ENCODE measurements at places on chromosomes 2 and 18. TPM values are rescaled to one million over a fixed set of nuclear protein-coding genes. Genes with fewer than 3 reads are reported as not detected.
A peak's percentile ranks its signal among the peaks of the same experiment; 100 is the strongest.

The GAREM1 gene
- 9.2 TPM for total RNA-seq

DNA sequence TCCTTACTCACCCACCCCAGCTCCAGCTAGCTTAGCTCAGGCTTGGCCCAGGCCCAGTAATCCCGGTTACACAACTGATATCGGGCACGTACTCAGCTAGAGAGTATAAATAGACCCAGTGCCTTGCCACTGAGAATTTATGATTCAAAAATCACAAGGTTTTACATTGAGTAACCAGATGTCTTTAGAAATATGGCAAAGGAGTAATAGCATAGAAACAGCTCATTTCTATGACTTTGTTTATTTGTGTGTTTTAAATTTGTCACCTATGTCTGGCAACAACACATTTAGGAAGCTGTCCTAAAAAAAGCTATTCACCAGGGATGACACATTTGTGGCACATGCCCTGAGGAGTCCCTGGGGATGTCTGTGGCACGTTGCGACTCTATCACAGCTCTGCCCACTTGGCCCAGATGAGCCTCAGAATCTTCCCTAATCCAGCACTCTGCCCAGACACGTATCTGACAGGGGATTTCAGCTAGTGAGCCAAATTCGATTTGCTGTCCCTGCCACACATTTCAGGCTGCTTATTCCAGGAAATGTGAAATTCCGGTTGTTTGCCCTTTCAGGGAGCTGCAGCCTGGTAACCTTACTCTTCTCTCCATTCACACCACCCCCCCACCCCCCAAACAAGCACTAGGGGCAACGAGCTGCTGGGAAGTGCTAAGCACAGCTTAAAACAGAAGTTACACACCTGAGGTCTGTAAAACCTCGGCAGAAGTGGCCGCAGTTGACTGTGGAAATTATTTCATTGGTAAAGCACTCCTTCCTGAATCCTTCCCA lies 85.4 kb upstream of the ZCCHC2 start:
- no peaks in the 10 kb centered on the region for H3K36me3 ChIP-seq
- no peaks in the 10 kb centered on the region for H3K27me3 ChIP-seq
- no peak overlapping the region for H3K4me3 ChIP-seq
- DNase-seq: no peak
- H3K27ac ChIP-seq: no peak overlapping the region

- no peak overlapping the region for H3K27ac ChIP-seq
- DNase-seq: no peak
- no peak overlapping the region for H3K4me3 ChIP-seq
- H3K27me3 ChIP-seq: no peaks in the 10 kb centered on the region
- peaks cover 2% of the 10 kb centered on the region for H3K36me3 ChIP-seq
- no peaks in the 10 kb centered on the region for H3K4me1 ChIP-seq
These were observed 31.4 kb downstream of the INO80C start for GRCh38 chr18:35466334-35466733.

- H3K27ac ChIP-seq: no peak overlapping the region
- H3K4me1 ChIP-seq: no peaks in the 10 kb centered on the region
- no peaks in the 10 kb centered on the region for H3K36me3 ChIP-seq
- H3K4me3 ChIP-seq: no peak overlapping the region
- no peaks in the 10 kb centered on the region for H3K27me3 ChIP-seq
These were observed 112.5 kb upstream of the ASB18 start for GRCh38 chr2:236376566-236377244.

The SLC5A7 gene
- 0.15 TPM for total RNA-seq

DNA sequence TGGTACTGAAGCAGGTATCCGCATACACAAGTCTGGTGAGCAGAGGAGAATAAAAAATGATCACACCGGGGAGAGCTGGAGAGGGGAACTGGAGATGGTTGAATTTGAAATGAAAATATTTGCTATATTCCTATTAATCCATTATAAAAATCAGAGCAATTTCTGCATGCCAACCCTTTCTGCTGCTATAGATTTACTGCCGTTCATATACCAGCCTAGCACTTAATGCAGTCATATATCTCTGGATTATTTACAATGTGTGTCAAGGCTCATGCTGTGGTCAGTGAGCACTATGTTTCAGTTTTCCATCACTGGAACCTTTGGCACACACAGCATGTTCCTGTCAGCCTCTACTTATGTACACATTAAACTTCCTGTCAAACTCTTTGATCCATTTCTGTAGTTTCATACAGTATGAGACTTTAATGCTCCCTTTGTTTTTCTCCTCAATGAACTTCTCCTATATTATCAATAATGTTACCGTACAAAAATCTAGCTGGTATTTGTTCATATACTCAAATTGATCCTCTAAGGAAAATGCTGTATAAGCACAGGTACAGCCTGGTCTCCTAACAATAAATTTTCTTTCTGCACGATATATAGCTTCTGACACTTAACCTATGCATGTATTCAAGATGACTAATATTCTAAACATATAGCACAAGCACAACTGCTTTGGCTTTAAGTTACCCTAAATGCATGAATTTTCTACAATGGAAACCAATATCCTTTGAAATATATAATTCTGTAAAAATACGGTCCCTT lies 36.7 kb downstream of the FANCL start:
- peaks cover 14% of the 10 kb centered on the region for H3K4me1 ChIP-seq
- no peaks in the 10 kb centered on the region for H3K36me3 ChIP-seq
- no peak for DNase-seq

DNA sequence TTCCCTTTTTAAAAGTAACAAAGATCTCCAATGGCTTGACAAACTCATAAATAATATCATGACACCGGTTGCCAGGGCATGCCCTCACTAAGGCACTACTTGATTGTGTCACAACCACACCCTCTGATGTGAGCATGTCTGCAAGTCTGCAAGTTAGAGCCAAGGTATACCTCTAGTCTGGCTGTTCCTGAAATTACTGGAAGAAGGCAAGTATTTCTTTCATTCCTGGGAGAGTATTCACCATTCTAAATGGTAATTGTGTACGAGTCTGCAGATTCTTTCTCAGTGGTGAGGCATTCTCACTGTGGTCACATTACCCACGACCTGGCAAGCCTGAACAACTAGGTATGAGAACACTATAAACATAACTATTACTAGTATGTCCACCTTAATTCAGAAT lies 25.7 kb upstream of the RNU4ATAC start:
- 0 out of 2 replicates have a peak, but pooled peaks cover 2% of the 10 kb centered on the region for H3K4me1 ChIP-seq
- H3K27me3 ChIP-seq: no peaks in the 10 kb centered on the region
- peaks cover 24% of the 10 kb centered on the region for H3K36me3 ChIP-seq
- no peak overlapping the region for H3K27ac ChIP-seq

DNA sequence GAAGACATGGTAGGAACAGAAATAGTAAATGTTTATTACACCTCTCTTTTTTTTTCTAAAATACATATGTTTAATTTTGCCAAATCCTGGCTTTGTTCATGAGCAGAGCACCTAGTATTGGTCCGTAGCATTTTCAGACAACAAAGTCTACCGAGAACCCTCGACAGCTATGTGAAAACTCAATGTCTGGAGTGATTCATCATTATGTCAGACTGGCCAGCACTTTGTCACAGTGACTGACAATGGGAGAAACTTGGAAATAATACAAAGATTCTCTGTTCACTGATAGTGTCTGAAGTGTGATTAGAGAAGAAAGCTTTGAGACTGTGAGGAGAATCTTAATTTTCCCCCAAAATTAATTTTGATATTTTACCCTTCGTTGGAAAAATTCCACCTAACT lies 143.0 kb downstream of the HNMT start:
- DNase-seq: no peak
- no peaks in the 10 kb centered on the region for H3K36me3 ChIP-seq
- H3K27me3 ChIP-seq: no peaks in the 10 kb centered on the region
- no peak overlapping the region for H3K4me3 ChIP-seq

- no peak overlapping the region for H3K27ac ChIP-seq
- H3K4me3 ChIP-seq: no peak overlapping the region
- no peaks in the 10 kb centered on the region for H3K4me1 ChIP-seq
- no peak for DNase-seq
These were observed 100.6 kb downstream of the MSH2 start for GRCh38 chr2:47503481-47504070.

GRCh38 chr2:170143045-170143717 lies 34.8 kb upstream of the MYO3B start:
- H3K27ac ChIP-seq: no peak overlapping the region
- H3K27me3 ChIP-seq: no peaks in the 10 kb centered on the region
- no peak for DNase-seq
- H3K4me3 ChIP-seq: no peak overlapping the region
- H3K4me1 ChIP-seq: no peaks in the 10 kb centered on the region
- H3K36me3 ChIP-seq: no peaks in the 10 kb centered on the region

DNA sequence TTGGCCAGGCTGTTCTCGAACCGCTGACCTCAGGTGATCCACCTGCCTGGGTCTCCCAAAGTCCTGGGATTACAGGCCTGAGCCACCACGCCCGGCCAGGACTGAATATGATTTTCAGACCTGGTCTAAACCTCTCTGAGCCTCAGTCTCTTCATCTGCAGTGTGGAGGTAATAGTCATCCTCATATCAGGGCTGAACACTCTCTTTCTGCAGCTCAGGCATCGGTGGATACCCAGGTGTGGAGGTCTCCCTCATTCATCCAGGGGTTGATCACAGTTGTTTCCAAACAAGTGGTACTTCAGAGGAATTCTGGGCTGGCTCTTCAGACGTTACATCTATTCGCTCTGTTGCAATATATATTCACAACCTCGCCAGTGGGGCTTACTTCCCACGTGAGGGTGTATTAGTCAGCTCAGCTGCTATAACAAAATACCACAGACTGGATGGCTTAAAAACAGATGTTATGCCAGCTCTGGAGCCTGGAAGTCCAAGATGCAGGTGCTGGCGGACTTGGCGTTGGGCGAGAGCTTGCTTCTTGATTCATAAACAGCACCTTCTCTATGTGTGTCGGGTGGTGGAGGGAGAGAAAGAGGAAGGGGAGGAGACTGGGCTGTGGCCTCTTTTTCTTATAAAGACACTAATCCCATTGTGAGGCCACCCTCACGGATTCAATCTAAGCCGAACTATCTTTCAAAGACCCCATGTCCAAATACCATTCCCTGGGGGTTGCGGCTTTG lies 2.9 kb upstream of the MBP start:
- peaks cover 12% of the 10 kb centered on the region for H3K4me1 ChIP-seq
- no peak overlapping the region for H3K27ac ChIP-seq
- H3K4me3 ChIP-seq: no peak overlapping the region
- no peak for DNase-seq

DNA sequence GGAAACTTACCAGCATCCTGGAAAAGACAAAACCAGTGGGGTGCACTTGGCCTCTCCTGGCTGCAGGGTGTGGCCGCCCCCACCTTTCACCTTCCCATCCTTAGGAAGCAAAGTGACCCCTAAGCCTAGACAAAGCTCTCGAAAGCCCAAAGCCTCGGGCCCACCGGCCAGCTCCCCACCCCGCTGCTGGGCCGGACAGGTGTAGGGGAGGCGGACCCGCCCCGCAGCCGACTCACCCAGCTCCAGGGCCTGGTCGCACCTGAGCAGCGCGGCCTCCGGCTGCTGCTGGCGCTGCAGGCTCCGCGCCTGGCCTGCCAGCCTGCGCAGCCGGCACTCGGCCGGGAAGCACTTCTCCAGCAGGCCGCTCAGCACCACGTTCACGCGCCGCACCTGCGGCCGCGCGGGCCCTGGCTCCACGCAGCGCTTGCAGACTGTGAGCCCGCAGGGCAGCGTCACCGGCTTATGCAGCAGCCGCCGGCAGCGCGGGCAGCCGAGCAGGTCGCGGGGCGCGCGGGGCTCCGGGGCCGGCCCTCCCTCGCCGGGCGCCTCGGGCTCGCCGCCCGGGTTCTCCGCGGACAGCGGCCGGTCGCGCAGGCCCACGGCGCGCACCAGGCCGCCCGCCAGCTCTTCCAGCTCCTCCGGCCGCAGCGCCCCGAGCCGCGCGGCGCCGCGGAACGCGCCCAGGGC lies 979 bp downstream of the LONRF2 start:
- peak; percentile 78 for DNase-seq
- no peak overlapping the region for H3K27ac ChIP-seq

GRCh38 chr2:204042401-204042800 lies 105.8 kb downstream of the ICOS start:
- no peaks in the 10 kb centered on the region for H3K27me3 ChIP-seq
- no peaks in the 10 kb centered on the region for H3K36me3 ChIP-seq
- H3K27ac ChIP-seq: no peak overlapping the region

- no peaks in the 10 kb centered on the region for H3K27me3 ChIP-seq
- no peaks in the 10 kb centered on the region for H3K36me3 ChIP-seq
- no peak overlapping the region for H3K27ac ChIP-seq
These were observed 105.7 kb downstream of the RDH14 start for GRCh38 chr2:18454692-18455235.

DNA sequence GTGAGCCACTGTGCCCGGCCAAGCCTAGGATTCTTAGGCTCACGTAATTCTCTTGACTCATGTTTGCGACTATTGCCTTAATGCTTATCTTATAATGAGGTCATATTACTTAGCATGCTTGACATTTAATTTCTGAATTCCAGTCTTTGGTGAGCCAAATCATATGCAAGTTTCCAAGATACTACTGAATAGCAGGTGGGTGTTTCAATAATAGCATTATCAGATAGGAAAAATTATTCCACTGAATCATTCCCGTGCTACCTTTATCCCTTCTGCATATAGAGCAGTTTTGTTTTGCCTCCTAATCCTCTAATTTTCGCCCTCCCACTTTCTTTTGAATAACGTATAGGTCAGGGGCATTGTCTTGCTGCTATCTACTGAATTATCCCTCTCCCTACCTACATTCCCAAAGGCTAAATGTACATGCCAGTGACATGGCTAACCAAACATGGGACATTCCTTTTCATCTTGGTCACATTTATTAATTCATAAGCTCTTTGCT lies 4.9 kb downstream of the DAW1 start:
- H3K36me3 ChIP-seq: no peaks in the 10 kb centered on the region
- H3K27ac ChIP-seq: no peak overlapping the region
- H3K27me3 ChIP-seq: no peaks in the 10 kb centered on the region
- no peak overlapping the region for H3K4me3 ChIP-seq
- H3K4me1 ChIP-seq: no peaks in the 10 kb centered on the region
- no peak for DNase-seq

DNA sequence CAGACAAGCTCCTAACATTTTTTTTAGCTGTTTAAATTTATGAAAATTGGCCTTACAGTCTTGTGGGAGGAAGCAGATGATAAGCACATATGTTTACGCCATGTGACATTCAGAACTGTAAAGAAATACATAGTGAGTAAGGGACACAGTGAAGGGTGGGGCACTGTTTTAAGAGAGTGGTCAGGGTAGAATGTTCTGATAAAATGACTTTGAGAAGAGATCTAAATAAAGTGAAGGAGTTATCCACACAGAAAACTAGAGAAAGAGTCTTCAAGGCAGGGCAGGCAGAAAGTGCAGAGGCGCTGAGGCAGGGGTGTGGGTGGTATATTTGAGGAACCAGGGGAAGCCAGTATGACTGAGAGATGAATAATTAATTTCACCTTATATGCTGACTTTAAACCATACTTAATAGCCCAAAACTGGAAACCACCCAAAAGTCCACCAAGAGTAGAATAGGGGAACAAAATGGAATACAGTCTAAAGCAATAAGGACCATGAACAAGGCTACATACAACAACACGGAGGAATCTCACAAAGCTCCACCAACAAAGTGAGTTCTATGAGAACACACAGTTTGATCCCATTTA lies 8.6 kb downstream of the MREG start:
- H3K4me3 ChIP-seq: no peak overlapping the region
- peaks cover 16% of the 10 kb centered on the region for H3K4me1 ChIP-seq
- DNase-seq: no peak
- no peaks in the 10 kb centered on the region for H3K36me3 ChIP-seq

The LGALSL gene
- 29.2 TPM for total RNA-seq
